ENCODE measurements at places on chromosomes 6 and 20.

GRCh38 chr20:6061544-6061943, 7.7 kb upstream of the LRRN4 start:
- no peak for DNase-seq

- no peak for DNase-seq
Measured at GRCh38 chr6:158409451-158409850, 97.2 kb downstream of the TULP4 start.

GRCh38 chr20:35901678-35902544, 52.4 kb downstream of the SCAND1 start:
- DNase-seq = no peak

DNA sequence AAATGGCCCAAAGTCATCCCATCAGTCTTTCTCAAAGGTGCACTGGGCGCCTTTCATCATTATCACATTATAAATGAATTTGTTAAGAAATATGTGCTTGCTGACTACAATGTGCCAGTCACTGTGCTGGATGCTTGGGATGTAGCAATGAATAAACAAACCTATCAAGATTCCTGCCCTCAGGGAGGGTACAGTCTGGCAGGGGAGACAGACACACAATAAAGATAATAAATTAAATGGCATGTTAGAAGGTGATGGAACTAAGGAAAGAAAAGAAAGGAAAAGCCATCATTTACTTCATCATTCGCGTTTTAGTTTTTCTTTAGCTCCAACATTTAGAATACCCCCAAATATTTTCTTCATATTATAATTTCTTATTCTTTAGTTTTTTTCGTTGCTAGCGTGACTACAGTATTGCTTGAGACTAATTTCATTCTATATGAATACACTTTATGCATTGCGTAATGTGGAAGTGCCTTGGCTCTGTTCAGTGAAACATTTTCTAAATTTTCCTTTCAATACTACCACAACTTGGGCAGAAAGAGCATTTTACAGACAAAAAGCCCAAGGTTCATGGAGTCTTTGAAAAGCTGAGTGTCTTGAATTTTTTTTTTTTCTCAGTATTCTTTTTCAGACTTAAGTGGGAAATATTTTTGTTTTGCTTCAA, 48.7 kb upstream of the CITED2 start:
- no peak for DNase-seq

GRCh38 chr20:9442858-9443257, 71.5 kb upstream of the LAMP5 start:
- no peak for DNase-seq

DNA sequence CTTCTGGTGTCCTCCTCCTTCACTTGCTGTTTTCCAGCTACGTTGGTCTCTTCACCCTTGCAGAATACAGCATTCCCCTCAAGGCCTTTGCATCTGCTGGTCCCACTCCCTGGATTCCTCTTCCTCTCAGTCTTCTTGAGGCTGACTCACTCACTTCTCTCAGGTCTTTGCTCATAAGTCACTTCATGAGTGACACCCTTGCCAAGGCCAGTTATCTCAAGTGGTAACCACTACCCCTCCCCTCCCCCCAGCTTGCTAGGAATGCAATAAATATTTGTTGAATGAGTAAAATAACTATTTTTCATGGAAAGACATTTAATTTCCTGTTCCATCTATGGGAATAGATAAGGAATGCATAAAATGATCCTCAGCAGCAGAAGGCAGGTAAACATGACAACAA, 131.7 kb downstream of the PLCB4 start:
- DNase-seq = no peak

DNA sequence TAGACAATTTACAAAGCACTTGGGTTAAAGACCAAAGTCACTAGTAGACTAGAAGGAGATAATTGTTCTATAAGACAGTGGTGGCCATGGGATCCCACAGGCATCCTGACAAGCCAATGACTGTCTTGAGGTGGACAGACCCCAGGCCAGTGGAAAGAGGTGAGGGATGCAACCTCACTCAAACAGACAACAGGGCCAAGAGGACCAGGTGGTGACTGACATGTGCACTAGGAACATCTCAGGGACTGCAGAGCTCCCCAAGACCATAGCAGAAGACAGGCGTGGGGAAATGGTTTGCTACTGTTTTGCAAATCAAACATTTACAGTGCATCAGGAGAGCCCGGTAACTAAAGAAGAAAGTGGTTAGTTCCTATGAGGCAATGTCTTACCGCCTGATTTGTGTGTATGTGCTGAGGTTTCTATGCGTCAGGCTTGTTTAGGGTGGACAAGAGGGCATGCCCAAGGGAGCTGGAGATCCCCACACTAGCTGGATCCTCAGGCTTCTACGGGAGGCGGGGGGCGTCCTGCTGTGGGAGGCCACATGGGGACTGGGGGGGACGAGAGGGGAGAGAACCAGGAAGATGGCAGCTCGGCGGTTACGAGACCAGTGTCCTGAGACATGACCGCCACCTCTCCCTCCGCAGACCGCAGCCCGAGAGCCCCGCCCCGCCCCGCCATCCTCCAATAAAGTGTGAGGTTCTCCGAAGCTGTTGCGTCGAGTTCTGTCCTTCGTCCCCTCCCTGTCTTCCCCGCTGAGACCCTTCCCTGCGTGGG, 623 bp upstream of the MRPS26 start:
- peak; percentile 84 for DNase-seq

DNA sequence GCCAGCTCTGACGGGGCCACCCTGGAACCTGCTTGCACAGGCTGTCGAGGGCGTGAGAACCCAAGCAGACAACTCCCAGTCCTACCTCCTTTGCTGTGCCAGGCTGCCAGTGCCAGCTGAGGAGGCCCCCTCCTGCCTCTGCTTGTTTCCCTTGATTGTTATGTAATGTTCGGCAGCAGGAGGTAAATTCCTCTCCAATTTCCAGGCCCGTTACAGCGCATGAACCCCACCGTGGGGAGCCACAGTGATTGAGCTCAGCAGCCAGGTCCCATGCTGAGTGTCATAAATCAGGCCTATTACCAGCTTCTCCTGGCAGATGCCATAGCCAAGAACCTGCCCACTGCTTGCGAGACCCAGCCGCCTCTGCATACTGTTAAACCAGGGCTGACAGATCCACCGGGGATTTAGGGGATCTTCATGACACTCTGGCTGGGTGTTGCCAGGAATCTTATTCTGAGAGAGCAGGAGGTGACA, 320.5 kb downstream of the DHX35 start:
- no peak for DNase-seq

GRCh38 chr6:155578251-155578650, 122.6 kb upstream of the NOX3 start:
- DNase-seq = no peak

DNA sequence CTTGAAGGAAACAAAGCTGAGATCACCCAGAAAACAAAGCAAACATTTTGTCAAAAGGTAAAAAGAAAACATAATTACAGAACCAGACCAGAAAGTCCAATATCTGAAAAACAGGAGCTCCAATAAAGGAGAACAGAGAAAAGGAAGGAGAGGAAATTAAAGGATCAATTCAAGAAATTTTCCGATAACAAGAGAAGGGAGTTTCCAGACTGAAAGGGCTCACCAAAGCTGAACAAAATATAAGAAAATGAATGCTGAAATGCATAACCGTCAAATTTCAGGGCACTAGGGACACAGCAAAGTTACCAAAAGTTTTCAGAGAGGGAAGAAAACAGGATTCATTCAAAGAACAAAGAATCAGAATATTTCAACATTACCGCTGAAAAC, 23.9 kb downstream of the ILRUN start:
- DNase-seq = no peak

All from stimulated activated CD8-positive, alpha-beta memory T cell treated with anti-CD3 and anti-CD28 coated beads, Interleukin-4, amount 100 ng/mL, for 48 hours (primary cell).